ENCODE measurements at places on chromosomes 11 and 22.

GRCh38 chr11:84130646-84131427, 844.7 kb upstream of the CCDC90B start:
- no peak for DNase-seq

DNA sequence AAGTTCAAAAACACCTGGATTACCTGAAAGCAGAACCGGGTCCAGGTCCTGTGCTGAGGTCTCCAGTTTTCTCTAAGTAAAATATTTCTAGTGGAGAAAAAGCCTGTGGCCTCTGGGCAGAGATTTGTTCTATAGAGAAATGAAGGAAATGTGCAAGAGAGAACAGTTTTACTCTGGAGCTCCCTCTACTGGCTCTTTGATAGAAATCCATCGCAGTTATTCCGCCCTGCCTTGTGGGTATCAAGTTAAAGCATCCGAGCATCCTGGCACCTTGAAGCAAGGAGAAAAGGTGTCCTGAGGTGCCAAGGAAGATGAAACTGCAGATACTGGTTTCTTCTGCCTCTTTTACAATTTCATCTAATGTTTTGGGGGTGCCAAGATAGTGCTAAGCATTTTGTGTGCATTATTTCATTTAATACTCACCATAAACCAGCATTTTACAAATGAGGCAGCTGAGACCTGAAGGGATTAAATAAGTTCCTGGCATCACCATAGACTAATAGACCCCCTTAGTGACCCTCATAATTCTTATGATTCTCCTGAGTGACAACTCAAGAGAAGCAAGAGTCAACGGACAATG, 113.1 kb upstream of the HSD17B12 start:
- DNase-seq: no peak

- DNase-seq: no peak
Observed at GRCh38 chr11:45289369-45289768, 3.2 kb upstream of the SYT13 start.

- DNase-seq: no peak
Observed at GRCh38 chr22:21613553-21614233, 16.1 kb downstream of the YDJC start.

DNA sequence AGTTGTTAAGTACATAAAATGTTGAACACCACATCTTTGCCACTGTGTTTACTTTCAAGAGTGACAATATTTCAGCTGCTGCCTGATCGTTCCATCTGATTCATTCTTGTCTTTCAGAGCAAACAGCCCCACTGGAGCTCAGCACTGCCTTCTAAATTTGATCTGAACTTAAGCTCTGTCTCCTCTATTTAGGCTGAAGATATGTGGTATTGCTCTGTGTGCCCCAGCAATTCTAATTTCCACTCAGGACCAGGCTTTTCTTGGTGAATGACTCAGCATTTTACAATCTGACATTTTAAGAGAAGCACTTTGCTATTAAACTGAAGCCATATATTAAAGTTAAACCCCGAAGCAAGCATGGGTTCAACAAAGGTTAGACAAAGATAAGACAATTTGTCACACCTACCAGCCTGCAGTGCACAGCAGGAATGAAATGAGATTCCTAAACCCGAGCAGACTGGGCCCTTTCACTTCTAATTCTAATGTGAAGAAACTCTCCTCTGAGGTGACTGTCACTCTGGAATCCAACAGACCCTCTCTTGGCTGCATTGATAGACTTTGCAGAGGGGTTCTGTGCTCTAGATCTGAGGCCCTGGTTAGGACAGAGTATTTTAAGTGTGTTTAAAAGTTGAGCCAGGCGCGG, 41.7 kb upstream of the PLET1 start:
- DNase-seq: no peak

GRCh38 chr11:19871531-19871930, 158.9 kb downstream of the NAV2 start:
- no peak for DNase-seq

DNA sequence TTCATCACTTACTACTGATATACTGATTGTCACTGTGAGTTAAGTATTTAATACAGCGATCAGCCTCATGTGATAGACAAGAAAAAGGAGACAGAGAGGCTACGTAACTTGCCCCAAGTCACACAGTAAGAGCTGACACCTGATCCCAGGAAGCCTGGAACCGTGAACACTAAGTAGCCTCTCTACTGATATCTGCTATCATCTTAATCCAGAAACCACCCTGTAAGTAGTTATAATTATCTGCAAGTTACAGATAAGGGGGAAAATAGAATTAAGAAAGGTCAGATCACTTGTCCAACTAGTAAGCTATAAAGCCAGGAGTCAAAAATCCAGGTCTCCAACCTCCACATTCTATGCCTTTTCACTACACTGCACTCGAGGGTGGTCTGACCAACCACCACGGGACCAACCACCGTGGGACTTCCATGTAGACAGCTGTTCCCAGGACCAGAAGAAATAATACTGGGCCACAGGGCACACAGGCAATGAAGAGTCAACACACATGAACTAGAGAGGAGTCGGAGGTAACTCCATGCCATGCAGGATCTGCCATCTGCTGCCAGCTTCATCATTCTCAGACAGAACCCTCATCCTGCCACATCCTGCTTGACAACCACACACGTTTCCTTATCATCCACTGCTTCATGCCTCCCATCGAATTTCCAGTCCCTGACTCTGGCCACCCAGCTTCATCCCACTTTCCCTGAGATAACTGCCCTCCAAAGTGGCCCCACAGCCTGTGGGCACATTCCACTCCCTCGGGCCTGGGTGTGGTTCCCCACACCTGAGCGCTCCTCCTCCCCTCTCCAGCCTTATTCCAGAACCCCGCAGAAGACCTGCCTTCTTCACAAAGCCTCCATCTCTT, 58.6 kb downstream of the MICAL3 start:
- no peak for DNase-seq

DNA sequence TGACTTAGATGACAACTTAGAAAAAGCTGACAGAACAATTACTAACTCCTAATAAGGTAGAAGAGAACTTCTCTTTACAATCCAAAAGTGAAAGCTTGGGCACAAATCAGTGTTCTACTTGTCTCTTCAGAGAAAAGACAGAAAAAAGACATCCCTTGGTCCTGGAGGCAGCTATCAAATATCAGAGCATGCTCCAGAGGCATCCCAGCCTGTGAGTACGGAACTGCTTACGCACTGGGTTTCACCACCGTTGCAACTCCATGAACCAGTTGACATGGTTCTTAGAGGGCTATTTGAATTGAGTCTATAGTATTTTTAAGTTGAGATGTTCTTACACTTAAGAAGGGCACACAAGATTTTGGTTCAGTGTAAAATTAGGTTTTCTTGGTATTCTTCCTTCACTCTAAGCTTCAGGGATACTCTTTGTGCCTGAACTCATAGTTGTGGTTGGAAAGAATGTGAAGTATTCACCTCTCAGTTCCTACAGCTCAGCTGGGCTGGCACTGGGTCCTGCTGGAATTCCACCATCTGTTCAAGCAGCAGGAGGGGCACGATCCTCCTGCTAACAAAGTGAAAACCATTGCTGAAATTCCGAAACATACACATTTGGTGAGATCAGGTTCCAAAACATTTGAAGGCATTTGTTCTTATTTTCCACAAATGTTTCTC, 6.3 kb downstream of the AKIP1 start:
- no peak for DNase-seq

- DNase-seq: no peak
Observed at GRCh38 chr22:48313175-48313830, 1514.4 kb downstream of the BRD1 start.

GRCh38 chr11:27431808-27432207, 40.8 kb downstream of the LGR4 start:
- no peak for DNase-seq

- DNase-seq: no peak
Observed at GRCh38 chr22:39665229-39665628, 94.7 kb downstream of the CACNA1I start.

- DNase-seq: no peak
Observed at GRCh38 chr11:131499199-131499598, 128.8 kb downstream of the NTM start.

- no peak for DNase-seq
Observed at GRCh38 chr11:111540937-111541253, 375 bp downstream of the LAYN start.

DNA sequence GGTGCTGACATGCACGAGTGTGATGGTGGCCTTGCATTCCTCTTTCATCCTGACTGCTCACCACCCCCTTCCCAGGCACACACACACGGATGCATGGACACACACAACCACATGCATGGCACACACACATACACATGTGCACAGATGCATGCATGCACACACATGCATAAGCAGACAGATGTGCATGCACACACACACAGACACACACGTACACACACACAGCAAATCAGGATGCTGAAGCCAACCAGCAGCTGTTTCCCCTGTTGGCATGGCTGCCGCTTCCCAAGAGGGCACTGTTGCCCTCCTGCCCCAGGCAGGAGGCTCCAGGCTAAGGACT, 15.3 kb downstream of the OSBPL5 start:
- no peak for DNase-seq

DNA sequence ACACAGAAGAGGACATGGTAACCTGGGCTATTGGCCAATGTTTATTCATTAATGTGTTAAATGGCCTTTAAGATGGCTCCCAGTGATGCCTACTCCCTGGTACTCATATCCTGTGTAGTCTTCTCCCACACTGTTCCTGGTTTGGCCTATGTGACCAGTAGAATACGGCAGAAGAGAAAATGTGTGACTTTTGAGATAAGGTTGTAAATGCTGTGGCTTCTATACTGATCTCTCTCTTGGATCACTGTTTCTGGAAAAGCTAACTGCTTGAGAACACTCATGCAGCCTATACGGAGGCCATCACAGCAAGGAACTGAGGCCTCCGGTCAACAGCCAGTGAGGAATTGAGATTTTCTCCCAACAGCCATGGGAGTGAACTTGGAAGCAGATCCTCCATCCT, 24.1 kb downstream of the MAML2 start:
- DNase-seq: no peak

DNA sequence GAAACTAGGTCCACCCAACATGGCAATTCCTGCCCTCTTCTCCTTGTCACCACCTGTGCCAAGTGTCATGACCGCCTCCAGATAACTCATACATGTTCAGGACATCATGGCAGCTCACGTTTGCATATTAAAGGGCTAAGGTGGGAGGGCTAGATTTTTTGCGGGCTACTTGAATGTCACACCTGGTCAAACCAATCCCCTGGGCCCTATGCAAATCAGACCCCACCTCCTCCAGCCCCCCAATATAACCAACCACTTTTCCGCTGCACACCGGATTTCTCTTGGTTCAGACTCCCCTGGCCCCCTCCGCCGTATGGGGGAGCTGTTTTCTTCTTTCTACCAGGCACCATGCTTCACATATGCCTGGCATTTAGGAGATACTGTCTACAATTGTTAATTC, 12.6 kb downstream of the UPB1 start:
- no peak for DNase-seq
